ENCODE measurements at places on chromosomes 5 and 9. TPM values are rescaled to one million over a fixed set of nuclear protein-coding genes. Genes with fewer than 3 reads are reported as not detected.
A peak's percentile ranks its signal among the peaks of the same experiment; 100 is the strongest.

DNA sequence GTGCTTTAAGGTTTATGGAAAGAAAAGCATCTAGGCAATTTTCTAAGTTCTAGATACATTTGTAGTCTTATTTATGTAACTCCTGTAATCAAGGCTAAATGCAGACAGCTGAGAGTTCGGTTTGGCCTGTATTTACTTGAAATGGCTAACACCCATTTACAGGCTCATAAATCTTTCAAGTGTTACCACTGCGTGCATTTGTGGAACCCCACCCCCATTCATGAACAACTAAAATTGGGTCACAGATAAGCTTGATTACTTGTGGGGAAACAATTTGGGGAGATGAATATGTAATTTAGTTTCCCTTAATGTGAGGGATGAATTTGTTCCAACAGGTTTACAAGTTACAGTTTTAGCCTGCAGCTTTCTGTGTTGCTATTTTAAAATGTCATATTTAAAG lies 360.6 kb downstream of the ARRDC3 start:
- no peak overlapping the region for H3K4me3 ChIP-seq
- H3K27me3 ChIP-seq = no peaks in the 10 kb centered on the region
- H3K36me3 ChIP-seq = no peaks in the 10 kb centered on the region
- peaks cover 76% of the 10 kb centered on the region for H3K4me1 ChIP-seq

- peaks cover 7% of the 10 kb centered on the region for H3K4me1 ChIP-seq
- no peaks in the 10 kb centered on the region for H3K27me3 ChIP-seq
- H3K27ac ChIP-seq = no peak overlapping the region
- DNase-seq = no peak
- no peaks in the 10 kb centered on the region for H3K36me3 ChIP-seq
- no peak overlapping the region for H3K4me3 ChIP-seq
Measured at GRCh38 chr5:163532171-163533084, 27.0 kb downstream of the MAT2B start.

DNA sequence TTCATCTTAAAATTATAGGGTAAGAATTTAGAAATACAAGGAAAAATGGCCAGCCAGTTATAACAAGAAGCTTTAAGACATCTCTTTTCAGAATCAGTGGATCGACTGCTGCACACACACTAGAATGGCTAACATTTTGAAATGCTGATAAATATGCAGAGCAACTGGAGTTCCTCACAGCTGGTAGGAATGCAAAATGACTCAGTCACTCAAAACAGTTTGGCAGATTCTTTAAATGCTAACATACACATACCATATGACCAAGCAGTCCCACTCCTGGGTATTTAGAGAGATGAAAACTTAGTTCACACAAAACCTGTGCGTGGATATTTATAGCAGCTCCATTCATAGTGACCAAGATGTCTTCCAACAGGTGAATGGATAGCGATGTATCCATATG lies 23.2 kb upstream of the PSAT1 start:
- H3K4me1 ChIP-seq = peaks cover 13% of the 10 kb centered on the region
- H3K36me3 ChIP-seq = no peaks in the 10 kb centered on the region
- H3K4me3 ChIP-seq = no peak overlapping the region
- H3K27ac ChIP-seq = no peak overlapping the region
- no peak for DNase-seq

DNA sequence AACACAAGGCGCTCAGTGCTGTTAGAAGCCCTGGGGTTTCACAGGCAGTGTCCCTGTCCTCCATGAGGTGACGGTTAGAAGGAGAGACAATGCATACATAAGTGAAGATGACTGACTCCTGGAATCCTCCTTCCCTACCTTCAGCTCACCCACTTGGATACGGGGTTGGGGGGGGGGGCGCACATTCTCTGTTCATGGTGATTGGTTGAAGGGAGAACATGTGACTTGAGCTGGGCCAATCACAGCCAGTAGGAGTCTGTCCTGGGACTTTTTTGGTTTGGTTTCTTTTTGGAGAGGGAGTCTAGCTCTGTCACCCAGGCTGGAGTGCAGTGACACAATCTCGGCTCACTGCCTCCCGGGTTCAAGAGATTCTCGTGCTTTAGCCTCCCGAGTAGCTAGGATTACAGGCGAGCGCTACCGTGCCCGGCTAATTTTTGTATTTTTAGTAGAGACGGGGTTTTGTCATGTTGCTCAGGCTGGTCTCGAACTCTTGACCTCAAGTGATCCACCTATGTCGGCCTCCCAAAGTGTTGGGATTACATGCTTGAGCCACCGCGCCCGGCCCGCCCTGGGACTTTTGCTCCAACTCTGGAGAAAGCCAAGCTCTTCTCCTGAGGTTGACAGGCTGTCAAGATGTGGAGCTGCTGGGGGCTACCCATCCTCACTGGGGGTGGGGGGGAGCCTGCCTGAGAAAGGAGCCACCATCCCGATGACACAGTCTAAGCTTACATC lies 30.8 kb downstream of the SH3PXD2B start:
- H3K27ac ChIP-seq = no peak overlapping the region
- H3K4me1 ChIP-seq = peaks cover 51% of the 10 kb centered on the region
- peaks cover 6% of the 10 kb centered on the region for H3K36me3 ChIP-seq

DNA sequence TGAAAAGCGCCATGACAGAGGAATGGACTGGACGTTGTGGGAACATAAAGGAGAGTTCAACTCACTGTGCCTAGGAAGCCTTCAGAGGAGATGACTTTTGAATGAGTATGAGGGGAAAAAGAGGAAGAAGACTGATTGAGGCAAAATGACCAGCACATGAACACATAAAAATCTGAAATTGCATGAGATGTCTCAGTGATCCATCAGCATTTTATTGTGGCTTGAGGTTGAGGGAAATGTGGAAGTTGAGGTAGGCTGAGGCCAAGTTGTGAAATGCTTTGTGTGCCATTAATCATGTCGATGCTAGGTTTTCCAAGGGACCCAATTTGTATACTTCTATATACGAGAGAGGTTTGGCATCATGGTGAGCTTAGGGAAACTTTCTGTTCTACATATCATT lies 140.9 kb upstream of the TLX3 start:
- no peaks in the 10 kb centered on the region for H3K4me1 ChIP-seq
- no peak overlapping the region for H3K27ac ChIP-seq
- H3K36me3 ChIP-seq = no peaks in the 10 kb centered on the region

- no peak overlapping the region for H3K27ac ChIP-seq
- peaks cover 13% of the 10 kb centered on the region for H3K4me1 ChIP-seq
- H3K4me3 ChIP-seq = no peak overlapping the region
- no peaks in the 10 kb centered on the region for H3K36me3 ChIP-seq
Measured at GRCh38 chr5:61587125-61587524, 255.1 kb downstream of the ZSWIM6 start.

DNA sequence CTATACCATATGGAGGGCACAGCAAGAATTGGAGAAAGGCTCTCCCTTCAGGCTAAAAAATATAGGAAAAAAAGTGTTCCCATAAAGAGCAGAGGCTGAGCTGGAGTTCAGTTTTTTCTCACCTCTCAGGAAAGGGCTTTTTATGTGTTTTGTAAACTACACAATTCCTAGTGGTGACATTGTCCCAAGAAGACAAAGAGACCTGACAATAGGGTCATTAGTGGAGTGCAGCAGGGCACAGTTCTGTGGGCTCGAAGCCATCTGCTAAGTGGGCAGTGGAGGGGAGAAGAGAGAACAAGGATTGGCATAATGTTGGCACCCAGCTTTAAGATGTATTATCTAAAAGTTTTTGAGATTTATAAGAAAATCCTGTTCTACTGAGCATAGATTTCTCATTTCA lies 162.5 kb downstream of the HCN1 start:
- H3K27ac ChIP-seq = no peak overlapping the region
- no peak for DNase-seq
- H3K36me3 ChIP-seq = no peaks in the 10 kb centered on the region
- no peak overlapping the region for H3K4me3 ChIP-seq
- no peaks in the 10 kb centered on the region for H3K4me1 ChIP-seq

GRCh38 chr5:37638897-37639296 lies 200.9 kb downstream of the GDNF start:
- H3K4me3 ChIP-seq = no peak overlapping the region
- DNase-seq = no peak
- no peaks in the 10 kb centered on the region for H3K27me3 ChIP-seq
- H3K4me1 ChIP-seq = no peaks in the 10 kb centered on the region
- H3K36me3 ChIP-seq = no peaks in the 10 kb centered on the region
- H3K27ac ChIP-seq = no peak overlapping the region

DNA sequence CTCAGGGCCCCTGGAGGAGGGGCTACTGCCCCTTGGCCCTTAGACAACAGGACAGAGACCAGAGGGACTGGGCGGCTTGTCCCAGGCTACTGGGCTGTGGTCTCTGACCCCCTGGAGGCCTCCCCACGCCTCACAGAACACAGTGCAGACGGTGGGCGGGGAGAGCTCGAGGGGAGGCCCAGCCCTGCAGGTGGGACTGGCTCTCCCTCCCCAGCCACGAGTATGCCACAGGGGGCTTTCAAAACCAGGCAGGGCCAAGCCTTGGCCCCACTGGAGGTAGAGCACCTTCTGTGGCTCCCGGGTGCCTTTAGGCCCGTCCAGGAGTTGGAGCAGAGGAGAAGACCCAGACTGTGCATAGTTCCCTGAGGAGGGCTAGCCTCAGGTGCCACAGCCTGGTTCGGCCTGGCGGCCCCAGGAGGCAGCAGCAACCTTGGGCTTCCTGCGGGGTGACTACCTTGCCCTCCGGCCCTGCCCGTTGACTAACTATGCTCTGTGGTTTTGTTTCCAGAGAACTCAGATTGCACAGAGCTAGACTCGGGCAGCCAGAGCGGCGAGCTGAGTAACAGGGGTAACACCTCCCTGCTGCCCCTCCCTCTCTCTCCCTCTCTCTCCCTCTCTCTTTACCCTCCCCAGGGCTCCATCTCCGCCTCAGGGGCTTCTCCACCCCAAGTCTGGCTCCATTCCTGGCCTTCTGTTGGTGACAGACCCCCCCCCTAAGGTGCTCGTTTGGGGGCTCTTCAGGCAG lies 15.5 kb downstream of the CARD19 start:
- DNase-seq = peak; percentile 73
- peaks cover 34% of the 10 kb centered on the region for H3K36me3 ChIP-seq
- H3K27me3 ChIP-seq = no peaks in the 10 kb centered on the region
- peaks cover 38% of the 10 kb centered on the region for H3K4me1 ChIP-seq
- no peak overlapping the region for H3K4me3 ChIP-seq

DNA sequence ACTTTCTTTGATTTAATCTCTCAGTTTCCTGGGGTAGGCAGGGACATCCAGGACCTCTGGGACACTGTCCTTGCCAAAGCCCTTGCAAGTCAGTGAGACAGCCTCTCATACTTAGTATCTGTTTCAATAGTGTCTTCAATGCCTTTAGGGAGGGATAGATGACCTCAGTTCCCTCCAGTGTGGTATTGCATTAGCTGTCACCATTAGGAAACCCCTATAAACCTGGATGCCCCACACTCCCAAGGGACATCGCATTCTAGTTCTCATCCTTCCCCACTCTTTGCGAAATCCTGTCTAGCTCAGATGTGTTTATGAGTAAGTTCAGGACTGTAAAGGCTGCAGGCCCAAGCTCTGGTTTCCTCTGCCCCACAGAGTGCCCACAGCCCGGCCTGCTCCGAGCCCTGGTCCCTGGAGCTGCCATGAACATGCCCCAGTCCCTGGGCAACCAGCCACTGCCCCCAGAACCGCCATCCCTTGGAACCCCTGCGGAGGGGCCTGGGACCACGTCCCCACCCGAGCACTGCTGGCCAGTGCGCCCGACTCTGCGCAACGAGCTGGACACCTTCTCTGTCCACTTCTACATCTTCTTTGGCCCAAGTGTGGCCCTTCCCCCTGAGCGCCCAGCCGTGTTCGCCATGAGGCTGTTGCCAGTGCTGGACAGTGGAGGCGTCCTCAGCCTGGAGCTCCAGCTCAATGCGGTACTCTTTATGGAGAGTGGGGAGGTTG lies 13.2 kb downstream of the TMEM8B start:
- H3K4me1 ChIP-seq = peaks cover 12% of the 10 kb centered on the region
- DNase-seq = no peak
- H3K27ac ChIP-seq = no peak overlapping the region
- no peaks in the 10 kb centered on the region for H3K36me3 ChIP-seq
- H3K27me3 ChIP-seq = no peaks in the 10 kb centered on the region

GRCh38 chr5:163362840-163363371 lies 74.5 kb upstream of the CCNG1 start:
- no peak overlapping the region for H3K4me3 ChIP-seq
- H3K4me1 ChIP-seq = no peaks in the 10 kb centered on the region
- no peaks in the 10 kb centered on the region for H3K36me3 ChIP-seq
- no peak overlapping the region for H3K27ac ChIP-seq

GRCh38 chr5:120083851-120084542 lies 380.1 kb upstream of the PRR16 start:
- no peak overlapping the region for H3K4me3 ChIP-seq
- no peak overlapping the region for H3K27ac ChIP-seq
- H3K4me1 ChIP-seq = no peaks in the 10 kb centered on the region

DNA sequence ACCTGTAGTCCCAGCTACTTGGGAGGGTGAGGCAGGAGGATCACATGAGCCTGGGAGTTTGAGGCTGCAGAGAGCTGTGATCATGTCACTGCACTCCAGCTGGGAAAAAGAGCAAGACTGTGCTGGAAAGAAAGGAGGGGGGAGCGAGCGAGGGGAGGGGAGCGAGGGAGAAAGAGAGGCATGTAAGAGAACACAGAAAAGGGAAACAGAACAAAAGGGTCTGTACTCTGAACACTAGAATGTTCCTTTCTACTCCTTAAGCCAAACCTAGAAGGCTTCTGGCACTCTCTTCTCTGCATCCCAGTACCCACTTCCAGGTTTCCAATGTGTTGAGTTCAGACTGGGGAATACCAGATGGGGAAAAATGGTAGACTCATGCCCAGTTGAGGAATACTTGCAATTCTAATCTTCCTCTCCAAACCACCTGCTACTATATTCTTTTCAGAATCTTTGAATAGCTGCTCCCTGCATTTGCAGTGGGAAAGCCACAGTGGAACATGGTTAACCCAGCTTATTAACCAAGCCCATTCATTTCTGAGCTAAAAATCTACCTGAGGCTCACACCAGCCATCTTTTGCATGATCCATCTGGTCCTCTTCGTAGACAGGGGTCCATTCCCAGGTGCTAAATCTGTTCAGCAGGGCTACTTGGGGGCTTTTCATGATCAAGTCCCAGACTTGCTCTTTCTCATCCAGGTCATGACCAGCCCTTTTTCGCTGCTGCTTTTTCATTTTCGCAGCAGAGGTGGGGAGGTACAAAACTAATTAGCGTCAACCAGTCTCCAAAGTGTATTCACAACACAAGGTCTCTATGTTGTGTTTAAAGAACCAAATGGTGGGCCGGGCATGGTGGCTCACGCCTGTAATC lies 34.9 kb downstream of the SEMA4D start:
- DNase-seq = no peak
- H3K27me3 ChIP-seq = no peaks in the 10 kb centered on the region
- no peak overlapping the region for H3K4me3 ChIP-seq
- H3K4me1 ChIP-seq = peaks cover 7% of the 10 kb centered on the region

GPR151 gene
- total RNA-seq = not detected

TUSC1 gene
- total RNA-seq = 10.8 TPM

PARP8 gene
- total RNA-seq = 29.1 TPM
